ENCODE measurements at places on chromosomes 11 and 22.
A peak's percentile ranks its signal among the peaks of the same experiment; 100 is the strongest.

GRCh38 chr11:46336563-46337180, 10.6 kb upstream of the DGKZ start:
- no peak for DNase-seq

- peak; percentile 29 for DNase-seq
Observed at GRCh38 chr11:64665411-64665821, 57.6 kb downstream of the NRXN2 start.

GRCh38 chr11:12285106-12285505, 92.3 kb upstream of the PARVA start:
- no peak for DNase-seq

- no peak for DNase-seq
Observed at GRCh38 chr11:19055016-19055415, 5.5 kb downstream of the MRGPRX2 start.

- DNase-seq, result no peak
Observed at GRCh38 chr11:28837599-28837998, 729.4 kb downstream of the METTL15 start.

GRCh38 chr11:41235668-41236067, 223.8 kb downstream of the LRRC4C start:
- no peak for DNase-seq

- no peak for DNase-seq
Observed at GRCh38 chr11:83020942-83021779, 50.5 kb downstream of the RAB30 start.

DNA sequence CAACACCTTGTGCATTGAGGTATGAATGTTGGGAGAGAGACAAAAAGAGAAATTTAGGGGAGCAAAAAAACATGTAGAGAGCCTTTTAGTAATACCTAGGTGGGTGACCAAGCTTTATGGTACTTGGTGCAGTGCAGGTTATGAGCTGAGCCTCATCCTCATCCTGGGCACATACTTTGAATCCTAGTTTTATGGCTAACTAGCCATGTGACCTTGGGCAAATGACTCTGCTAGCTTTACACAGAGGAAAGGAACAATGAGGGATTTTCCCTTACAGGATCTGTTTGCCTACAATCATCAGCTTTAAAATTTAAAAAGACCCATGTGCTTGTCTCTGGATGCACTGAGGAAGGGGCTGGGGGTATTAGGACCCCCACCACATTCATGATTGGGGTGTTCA, 187.8 kb upstream of the ISX start:
- DNase-seq, result no peak

GRCh38 chr22:24925586-24926427, 20.7 kb downstream of the LHFPL7 start:
- no peak for DNase-seq

DNA sequence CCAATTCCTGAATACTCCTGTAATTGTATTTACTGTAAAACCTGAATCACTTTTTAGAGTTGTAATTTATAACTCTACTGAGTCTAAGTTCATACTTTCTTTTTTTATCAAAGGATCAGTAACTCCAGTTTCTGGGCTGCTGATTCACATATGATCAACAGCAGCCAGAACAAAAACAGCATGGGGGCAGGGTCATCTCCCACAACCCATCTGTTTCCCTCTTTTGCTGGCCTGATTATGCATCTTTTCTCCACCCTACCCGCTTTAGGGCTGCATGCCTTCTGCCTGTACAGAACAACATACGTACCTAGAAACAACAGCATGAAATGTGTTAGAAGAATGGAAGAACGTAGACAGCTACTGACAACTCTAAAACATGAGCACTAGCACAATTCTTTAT, 76.0 kb downstream of the MRTFA start:
- DNase-seq, result peak; percentile 71

DNA sequence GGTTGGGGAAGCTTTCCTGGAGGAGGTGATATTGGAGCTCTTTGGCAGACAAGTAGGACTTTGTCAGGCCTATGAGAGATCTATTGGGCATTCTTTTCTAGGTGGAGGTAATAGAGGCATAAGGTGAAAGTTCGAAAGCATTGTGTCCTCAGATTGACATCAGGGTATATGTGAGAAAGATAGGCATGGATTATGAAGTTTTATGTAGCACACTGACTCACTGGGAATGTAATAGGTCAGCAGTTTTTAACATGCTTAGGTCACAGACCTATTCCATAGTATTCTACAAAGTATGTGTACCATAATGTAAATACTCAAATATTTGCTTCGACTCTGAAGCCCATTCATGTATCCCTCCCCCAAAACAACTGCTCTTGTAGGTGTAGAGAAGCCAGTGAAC, 11.8 kb downstream of the HIKESHI start:
- DNase-seq, result no peak

- no peak for DNase-seq
Observed at GRCh38 chr22:45154383-45154782, 9.3 kb upstream of the NUP50 start.

GRCh38 chr11:119896387-119897045, 167.5 kb upstream of the NECTIN1 start:
- DNase-seq, result no peak

DNA sequence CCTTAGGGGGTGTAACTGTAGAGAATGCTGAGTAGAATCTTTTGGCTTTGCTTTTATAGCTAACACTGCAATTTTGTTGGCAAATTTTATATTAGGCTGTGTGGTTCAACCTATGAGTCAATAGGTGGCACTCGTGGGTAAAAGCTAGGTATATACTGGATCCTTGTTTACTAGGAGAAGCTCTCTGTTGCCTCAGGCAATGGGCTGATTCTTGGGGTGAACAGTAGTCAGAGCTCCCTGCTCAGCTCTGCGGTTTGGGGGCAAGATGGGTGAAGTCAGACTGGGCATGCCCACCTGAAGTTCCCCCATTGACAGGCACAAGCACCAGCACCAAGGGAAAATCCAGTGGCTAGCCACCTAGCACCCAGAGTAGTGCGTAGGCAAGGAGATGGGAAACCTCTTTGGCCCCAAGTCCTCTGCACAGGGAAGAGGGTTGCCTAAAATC, 238.7 kb downstream of the FAM181B start:
- DNase-seq, result peak; percentile 56

- no peak for DNase-seq
Observed at GRCh38 chr11:111759778-111760407, 6.3 kb downstream of the PPP2R1B start.

DNA sequence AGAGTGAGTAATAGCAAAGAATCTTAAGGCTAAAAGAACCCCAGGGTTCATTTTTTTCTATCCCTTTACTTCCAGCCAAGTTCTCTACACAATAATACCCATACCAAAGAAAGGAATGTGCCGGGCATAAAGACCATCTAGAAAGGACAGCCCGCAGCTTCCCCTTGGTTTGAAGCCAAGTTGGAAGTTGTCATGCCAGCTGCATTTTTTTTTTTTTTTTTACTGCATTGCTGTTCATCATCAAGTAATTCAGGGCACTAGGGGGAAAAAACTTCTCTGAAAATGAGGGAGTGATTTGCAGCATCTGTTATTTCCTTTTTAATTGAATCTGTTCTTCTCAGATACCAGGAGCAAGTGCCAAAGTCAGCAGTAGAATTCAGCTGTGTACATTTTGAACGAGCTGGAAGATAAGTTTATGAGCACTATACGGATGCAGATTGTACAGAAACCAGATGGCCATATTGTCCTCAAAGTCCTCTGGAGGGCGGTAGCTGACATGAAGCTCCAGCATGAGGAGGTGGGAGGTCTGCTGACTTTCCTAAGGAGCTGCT, 56.4 kb downstream of the UBASH3B start:
- DNase-seq, result no peak

DNA sequence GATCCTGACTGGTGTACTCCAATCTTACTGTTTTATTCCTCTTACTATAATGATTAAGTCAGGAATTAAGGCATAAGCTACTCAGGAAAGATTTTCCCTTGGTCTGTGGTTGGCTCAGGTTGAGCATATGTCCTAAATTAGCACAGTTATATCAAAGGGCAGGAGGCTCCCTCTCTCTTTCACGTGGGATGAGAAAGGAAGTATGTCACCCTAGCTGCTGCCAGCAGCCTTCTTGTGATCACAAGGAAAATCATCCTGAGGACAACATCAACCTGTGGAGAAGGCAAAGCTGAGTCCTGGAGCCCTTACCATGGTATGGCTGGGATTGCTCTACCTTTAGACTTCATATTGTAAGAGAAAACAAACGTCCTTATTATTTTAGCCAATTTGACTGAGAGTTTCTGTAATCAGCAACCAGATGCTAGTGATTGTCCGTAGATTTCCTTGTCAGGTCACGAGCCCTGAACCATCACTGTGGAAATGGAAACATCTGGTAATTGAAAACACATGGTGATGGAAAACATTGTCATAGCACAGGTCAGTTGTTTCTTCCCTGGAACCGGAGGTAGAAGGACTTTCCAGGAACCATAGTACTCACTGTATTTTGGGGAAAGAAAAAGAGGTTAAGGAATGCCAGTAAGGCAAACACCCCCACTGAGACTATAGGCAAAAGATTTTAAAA, 40.6 kb upstream of the DEUP1 start:
- peak; percentile 62 for DNase-seq

- DNase-seq, result no peak
Observed at GRCh38 chr22:35734517-35734827, 16.8 kb downstream of the APOL5 start.

- DNase-seq, result no peak
Observed at GRCh38 chr22:28497188-28497587, 182.5 kb downstream of the TTC28 start.

DNA sequence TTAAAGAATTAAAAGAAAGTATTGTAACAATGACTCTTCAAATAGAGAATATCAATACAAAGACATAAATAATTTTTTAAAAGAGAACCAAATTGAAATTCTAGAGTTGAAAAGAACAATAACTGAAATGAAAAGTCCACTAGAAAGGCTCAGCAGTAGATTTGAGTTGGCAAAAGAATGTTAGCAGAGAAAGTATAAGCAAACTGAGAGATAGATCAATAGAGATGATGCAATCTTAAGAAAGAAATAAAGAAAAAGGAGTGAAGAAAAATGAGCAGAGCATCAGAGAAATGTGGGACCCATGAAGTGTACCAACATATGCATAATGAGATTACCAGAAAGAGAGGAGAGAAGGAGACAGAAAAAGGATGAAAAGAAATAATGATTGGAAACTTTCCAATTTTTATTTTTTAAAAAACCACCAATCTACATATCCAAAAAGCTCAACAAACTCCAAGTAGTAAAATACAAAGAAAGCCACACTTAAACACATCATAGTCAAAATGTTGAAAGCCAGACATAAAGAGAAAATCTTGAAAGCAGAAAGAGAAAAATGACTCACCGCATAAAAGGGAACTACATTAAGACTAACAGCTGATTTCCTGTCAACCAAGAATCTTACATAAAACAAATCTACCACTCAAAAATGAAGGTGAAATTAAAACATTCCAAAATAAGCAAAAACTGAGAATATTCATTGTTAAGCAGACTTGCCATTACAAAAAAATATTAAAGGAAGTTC, 20.9 kb downstream of the NCF4 start:
- DNase-seq, result no peak

DNA sequence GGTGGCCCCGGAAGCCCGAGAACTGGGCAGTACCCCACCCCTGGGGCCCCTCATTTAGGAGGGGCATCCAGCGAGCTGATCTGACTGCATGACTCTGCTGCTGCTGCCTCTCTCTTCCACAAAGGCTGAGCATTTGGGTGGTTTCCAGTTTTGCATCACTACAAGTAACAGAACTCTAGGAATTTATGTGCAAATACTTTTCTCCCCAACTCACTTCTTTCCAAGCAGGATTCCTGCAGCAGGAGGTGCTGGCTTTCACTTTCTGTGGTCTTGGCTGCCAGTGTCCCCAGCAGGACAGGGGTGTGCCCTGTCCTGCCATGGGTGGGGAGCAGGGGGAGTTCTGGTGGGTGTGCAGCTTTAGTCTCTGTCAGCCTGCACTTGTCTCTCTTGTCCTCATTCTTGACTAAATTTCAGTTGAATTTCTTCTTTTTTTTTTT, 21.2 kb downstream of the UPB1 start:
- no peak for DNase-seq

- DNase-seq, result no peak
Observed at GRCh38 chr11:86673872-86674750, 1.7 kb upstream of the ME3 start.

All from NCI-H82 (cell line).